ENCODE measurements at places on chromosomes 5 and 9.

GRCh38 chr9:133139246-133140173 lies 18.5 kb upstream of the RALGDS start:
- no peak for DNase-seq

DNA sequence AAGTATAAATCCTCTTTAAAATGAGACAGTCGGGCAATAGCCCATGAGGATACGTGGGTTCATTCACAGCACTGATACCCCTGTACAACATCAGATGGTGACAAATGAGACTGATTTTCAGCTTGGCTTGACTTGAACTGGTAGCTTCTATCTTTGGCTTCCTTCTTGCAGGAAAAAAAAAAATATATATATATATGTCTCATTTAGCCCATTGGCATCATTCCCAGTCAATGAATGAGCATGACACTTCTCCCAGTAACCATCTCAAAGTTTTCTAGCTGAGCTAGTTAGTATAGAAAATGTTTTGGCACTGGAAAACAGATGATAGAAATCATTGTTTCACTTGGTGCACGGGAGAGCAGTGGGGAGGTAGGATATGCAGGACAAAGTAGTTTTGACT lies 222.5 kb upstream of the TAS2R1 start:
- DNase-seq, result no peak

DNA sequence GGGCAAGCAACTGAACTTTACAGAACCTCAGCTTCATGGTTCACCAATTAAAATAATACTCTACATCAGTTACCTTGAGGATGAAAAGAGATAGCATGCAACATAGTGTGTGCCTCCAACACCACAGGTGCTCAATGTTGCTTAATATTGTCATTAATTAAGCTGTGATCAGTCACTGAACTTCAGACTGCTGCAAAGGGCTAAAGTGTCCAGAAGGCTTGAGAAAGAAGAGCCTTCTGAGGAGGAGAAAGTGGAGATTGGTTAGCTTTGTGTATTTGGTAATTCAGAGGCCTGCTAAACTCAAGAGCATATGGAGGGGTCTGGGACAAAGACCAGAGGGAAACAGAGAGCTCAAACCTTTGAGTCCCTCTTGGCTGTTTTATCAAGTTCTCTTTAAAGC lies 66.3 kb upstream of the SELENOP start:
- DNase-seq, result no peak

DNA sequence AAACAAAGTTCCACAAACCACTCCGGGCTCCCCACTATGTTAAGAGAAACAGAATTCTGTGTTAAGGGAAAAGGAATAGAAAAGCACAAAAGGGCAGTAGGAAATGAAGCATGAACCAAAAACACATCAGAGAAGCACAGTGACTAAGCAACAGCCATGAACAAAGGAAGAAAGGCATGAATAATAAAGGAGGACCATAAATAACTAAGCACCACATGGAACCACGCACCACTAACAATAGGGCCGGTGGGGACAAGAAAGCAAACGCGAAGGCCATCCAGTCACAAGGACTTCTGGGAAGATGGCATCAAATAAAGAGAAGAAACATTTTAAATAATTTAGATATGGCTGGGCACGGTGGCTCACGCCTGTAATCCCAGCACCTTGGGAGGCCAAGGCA lies 18.0 kb downstream of the PRUNE2 start:
- DNase-seq, result no peak

GRCh38 chr5:168676501-168676900 lies 97.3 kb upstream of the PANK3 start:
- DNase-seq, result no peak

DNA sequence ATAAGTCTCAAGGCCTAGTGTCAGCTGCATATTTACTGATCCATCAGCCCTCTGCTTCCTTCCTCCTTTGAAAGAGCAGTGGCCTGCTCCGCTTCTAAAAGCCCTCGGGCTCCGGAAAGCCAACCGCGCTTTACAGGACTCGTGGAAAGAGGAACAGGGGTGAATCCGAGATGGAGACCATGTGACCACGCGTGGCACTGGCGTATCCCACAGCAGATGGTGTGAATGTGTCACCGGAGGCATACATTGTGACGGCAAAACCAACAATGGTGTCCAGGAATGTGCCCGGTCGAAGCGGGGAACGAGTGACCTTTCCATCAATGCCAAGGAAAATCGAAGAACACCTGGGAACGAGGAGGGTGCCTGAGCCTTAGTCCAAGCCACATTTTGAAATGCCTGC lies 484.6 kb downstream of the SPATA31A7 start:
- no peak for DNase-seq

DNA sequence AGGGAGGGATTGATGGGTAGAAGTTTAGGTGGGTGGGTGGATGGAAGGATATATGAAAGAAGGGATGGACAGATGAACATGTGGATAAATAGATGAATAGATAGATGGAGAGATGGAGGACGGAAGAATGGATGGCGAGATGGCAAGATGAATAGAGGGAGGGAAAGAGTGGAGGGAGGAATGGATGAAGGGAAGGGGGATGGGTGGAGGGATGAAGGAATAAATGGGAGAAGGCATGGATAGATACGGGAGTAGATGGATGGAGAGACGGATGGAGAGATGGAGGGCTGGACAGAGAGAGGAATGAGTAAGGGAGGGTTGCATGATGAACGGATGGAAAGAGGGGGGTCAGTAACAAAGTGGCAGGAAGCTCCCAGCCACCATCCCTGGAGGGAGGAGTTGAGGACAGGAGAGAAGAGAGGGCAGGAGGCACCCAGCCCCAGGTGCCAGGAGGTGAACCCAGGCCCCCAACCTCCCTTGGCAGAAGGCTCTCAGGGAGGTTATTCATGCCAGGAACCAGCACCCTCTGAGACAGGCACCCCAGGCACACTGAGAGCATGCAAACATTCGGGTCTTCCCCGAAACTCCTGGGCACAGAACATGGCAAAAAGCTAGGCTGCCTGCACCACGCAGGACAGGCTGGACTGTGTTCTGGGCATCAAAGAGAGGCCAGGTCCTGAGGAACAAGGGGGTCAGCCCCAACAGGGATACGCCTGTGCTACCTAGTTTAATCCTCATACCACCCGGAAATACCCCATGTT lies 9.1 kb downstream of the SARDH start:
- DNase-seq, result no peak

GRCh38 chr9:15873573-15874177 lies 320.8 kb downstream of the CCDC171 start:
- peak; percentile 15 for DNase-seq

GRCh38 chr9:19231904-19232822 lies 1.7 kb downstream of the DENND4C start:
- DNase-seq, result no peak

GRCh38 chr5:150129813-150130492 lies 25.7 kb downstream of the PDGFRB start:
- peak; percentile 49 for DNase-seq

GRCh38 chr5:80755626-80756025 lies 100.8 kb upstream of the DHFR start:
- peak; percentile 13 for DNase-seq

All from CD4-positive, alpha-beta T cell treated with Interleukin-1 beta for 1 hour (primary cell).